Pancreas (tissue), 10 donors: ENCODE measurements at places on chromosomes 1 and 21.

DNA sequence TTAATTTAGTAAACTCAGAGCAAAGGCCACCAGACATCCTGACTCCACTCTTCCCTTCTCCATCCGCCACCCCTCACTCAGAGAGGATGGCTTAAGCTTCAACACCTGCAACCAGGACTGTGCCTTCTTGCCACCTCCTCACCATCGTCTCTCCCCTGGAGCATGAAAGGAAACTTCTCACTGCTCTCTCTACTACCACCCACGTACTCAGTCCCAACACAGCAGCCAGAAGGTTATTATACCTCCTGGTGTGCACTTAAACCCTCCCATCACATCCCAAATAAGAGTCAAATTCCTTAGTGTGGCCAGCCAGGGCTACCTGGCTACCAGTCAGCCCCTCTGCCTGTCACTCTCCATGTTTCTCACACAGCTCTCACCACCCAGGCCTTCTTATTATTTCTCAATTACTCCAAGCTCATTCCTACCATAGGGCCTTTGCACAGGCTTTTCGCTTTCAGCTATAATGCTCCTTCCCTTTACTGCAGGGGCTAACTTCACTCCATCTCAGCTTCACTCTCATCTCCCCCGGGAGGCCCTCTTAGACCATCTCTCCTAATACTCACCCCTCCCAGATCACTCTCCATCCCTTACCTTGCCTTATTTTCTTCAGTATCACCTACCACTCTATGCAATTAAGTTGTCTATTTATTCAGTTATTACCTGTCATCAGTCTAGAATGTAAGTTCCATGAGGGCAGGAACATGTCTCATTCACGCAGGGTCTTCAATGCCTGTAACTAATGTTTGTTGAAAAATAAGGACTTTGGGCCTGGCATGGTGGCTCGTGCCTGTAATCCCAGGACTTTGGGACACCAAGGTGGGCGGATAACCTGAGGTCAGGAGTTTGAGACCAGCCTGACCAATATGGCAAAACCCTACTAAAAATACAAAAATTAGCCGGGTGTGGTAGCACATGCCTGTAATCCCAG is 137.5 kb downstream of the TOMM20 start:
- no peak for DNase-seq

GRCh38 chr1:6348511-6349191 is 44.9 kb downstream of the ACOT7 start:
- no peak for DNase-seq

DNA sequence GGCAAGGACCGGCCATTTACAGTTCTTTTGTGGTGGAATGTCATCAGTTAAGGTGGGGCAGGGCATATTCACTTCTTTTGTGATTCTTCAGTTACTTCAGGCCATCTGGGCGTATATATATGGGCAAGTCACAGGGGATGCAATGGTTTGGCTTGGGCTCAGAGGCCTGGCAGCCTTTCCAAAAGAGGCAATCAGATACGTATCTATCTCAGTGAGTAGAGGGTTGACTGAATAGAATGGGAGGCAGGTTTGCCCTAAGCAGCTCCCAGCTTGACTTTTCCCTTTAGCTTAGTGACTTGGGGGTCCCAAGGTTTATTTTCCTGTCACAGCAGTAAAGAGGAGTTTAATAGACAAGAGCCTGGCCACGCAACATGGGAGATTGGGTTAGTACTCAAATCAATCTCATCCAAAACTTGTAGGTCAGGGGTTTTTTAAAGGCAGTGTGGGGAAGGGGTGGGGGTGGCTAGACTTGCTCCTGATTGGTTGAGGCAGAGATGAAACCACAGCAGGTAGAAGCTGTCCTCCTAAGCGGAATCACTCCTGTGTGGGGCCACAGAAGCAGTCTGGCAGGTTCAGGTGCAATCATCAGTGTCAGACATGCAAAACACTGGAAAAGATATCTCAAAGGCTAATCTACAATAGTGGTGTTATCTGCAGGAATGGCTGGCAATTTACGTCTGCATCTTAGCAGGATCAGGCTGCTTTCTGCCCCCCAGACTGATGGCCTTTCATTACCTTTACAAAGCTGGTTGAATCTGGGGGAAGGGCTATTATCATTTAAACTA is 112.9 kb downstream of the TLR5 start:
- no peak for DNase-seq

DNA sequence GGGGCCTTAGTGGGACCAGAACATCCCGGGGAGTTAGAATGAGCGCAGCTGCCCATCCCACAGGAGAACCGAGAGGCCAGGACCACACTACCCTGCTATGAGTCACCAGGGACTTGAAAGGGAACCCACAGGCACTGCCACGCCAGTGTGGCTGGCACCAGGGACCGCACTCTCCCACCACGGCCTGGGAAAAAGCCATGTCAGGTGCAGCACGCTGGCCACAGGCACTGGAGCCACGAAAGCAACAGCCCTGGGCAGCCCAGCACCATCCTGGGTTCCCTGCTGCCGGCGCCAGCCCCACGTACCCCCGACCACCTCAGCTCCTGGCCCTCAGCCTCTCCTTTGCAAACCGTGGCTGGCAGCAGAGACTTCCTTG is 14.1 kb upstream of the TMEM240 start:
- no peak for DNase-seq

DNA sequence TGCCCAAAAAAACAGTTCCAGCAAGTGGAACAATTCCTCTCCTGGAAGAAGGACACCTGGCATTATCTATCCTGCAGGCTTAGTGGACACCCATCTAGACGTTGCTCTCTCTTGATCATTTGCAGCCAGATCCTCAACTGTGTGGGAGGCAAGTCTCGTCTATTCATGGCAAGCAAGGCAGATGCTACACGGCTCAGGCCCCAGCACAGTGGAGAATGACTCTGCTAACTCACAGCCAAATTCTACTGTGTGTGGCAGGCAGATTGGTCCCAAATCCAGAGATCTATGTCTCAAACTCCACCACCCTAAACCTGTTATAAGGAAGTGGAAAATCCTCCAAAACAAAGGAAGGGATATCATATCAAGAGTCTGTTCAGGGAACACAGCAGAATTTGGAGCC is 7.0 kb downstream of the TNNT2 start:
- no peak for DNase-seq

DNA sequence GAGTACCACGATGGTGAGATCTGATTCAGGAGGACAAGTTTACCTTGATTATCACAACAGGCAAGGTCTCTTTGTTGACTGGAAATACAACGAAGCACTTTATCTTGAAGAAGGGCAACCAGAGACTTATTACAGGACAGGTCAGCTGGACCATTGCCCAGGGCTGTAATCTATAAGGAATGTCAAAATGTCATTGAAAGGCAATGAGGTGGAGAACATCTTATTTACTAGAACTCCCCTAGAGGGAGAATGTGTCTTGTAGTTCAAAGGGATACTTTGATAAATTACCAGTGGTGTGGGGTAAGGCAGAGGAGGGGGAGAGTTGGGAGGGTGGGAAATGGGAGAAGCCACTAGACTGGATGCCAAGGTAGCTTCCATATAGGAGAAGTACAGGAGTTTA is 212.3 kb downstream of the NCAM2 start:
- no peak for DNase-seq

- no peak for DNase-seq
These were observed 1.8 kb downstream of the PIK3R3 start for GRCh38 chr1:46130606-46131005.
